Activated naive CD4-positive, alpha-beta T cell treated with anti-CD3 and anti-CD28 coated beads, Interleukin-2, amount 50 U/mL, for 72 hours (primary cell): ENCODE measurements at places on chromosomes 12 and 14. TPM values are rescaled to one million over a fixed set of nuclear protein-coding genes. Genes with fewer than 3 reads are reported as not detected.

The TOMM20L gene
- not detected for total RNA-seq

The GLI1 gene
- not detected for total RNA-seq

The ASPG gene
- not detected for total RNA-seq

The OVCH1 gene
- not detected for total RNA-seq

The FOXG1 gene
- total RNA-seq = not detected

The PTHLH gene
- not detected for total RNA-seq

The ACOT6 gene
- total RNA-seq = not detected

The DPPA3 gene
- not detected for total RNA-seq

The ITFG2 gene
- total RNA-seq = 36.3 TPM

The PLEKHD1 gene
- total RNA-seq = 0.05 TPM

The TPPP2 gene
- not detected for total RNA-seq

The SIX6 gene
- total RNA-seq = not detected

The TRHDE gene
- total RNA-seq = not detected
